ENCODE measurements at places on chromosomes 5 and 9.
A peak's percentile ranks its signal among the peaks of the same experiment; 100 is the strongest.

- peak; percentile 15 for DNase-seq
Measured at GRCh38 chr5:25488119-25488518, 843.3 kb upstream of the CDH10 start.

DNA sequence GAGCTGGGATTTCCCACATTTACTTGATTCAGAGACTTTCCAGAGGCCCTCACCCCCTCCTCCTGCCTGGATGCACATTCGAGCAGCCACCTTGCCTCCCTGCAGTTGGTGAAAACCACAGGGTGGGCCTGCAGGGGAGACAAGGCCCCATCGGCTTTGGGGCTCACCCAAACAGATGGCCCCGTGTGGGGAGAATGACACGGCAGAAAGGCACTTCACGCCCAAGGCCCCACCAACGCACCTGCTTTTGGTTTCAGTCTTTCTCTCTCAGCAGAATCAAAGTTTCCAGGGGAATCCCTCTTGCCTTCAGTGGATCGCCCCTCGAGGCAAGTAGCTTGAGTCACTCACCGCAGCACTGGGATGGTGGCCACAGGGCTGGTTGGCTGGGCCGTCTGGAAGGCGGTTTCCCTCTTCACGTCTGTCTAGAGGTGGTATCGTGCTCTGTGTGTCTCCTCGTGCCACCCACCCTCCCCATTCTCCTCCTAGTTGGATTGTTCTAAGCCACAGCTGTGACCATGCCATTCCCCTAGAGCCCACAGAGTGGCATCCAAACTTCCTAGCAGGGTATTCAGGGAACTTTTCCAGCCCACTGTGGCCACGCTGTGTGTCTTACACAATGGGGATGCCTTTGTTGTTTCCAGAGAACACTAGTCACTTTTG is 31.8 kb downstream of the SEC61B start:
- DNase-seq: no peak

DNA sequence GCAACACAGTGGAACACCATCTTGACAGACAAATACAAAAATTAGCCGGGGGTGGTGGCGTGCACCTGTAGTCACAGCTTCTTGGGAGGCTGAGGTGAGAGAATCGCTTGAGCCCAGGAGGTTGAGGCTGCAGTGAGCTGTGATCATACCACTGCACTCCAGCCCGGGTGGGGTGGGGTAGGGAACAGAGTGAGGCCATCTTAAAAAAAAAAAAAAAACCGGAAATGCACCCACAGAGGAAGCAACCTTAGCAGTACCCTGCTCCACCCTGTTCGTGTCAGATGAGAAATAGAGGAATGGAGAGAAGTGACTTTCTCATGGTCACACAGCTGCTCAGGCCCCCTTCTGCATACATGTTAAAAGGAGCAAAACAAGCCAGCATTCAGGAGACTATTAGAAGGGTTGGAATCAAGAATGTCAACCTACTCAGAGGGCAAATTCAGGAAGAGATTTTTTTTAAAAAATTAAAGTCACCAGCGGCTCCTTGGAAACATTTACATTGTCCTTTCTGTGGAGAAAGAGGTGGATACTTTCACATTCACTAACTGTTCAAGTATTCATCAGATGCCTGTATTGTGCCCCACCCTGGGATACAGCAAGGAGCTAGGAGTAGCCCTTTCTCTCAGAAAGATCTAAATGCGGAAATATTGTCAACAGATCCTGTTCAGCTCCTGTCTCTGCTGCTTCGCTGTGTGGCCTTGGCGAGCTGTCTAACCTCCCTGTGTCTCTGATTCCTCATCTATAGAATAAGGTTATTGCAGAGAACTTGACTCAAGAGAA is 41.0 kb downstream of the CYFIP2 start:
- no peak for DNase-seq

- DNase-seq: no peak
Measured at GRCh38 chr5:136213919-136214493, 21.0 kb upstream of the SMIM32 start.

DNA sequence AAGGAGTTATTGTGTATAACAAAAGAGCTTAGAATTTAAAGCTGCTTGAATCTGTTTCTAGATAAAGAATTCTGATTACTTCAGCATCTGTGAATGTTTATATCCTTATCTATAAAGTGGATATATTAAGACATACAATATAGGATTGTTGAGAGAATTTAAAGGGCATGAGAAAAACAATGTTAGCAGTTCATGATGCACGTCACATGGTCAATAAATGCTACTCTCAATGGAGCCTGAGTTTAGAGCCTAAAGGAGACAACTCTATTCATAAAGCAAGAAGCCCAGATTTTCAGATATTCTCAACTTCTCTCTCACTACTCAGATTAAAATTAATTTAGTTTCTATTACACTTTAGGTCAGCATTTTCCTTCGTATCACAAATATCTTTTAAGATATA is 666.7 kb upstream of the CDH18 start:
- no peak for DNase-seq

GRCh38 chr9:1050125-1050895 is at the start of gene DMRT2:
DMRT2 (plus strand) TSS chr9:1050357; CDS start chr9:1051614, 1,257 bp downstream.
- DNase-seq: peak; percentile 80

GRCh38 chr5:121151534-121151933 is 687.4 kb downstream of the PRR16 start:
- no peak for DNase-seq

GRCh38 chr5:121758615-121759014 is 93.1 kb upstream of the FTMT start:
- DNase-seq: no peak

DNA sequence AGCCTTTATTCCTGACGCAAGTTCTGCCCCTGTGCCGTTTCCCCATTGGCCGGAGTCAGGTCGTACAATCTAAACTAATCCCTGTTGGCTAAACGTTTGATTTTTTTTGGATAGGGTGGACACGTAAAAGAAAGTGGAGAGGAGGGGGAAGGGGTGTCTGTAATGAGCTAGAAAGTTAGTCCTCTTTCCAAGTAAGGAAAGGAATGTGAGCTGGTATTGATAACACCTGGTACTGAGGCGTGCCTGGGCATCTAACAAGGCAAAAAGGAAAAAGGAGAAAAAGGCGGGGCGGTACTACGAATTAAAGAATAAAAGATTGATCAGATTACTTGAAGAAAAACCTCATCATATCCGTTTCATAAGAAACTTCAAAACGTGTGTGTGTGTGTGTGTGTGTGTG is 665.2 kb downstream of the ANXA1 start:
- DNase-seq: no peak

- no peak for DNase-seq
Measured at GRCh38 chr5:114948986-114949621, 220.6 kb downstream of the TRIM36 start.

GRCh38 chr9:131697097-131697496 is 42.8 kb downstream of the RAPGEF1 start:
- DNase-seq: peak; percentile 81

- DNase-seq: no peak
Measured at GRCh38 chr9:86230858-86231257, 28.6 kb downstream of the C9orf153 start.

- DNase-seq: peak; percentile 40
Measured at GRCh38 chr9:99181621-99182020, 40.1 kb downstream of the ALG2 start.

- DNase-seq: no peak
Measured at GRCh38 chr9:106620866-106621265, 242.1 kb upstream of the ZNF462 start.

DNA sequence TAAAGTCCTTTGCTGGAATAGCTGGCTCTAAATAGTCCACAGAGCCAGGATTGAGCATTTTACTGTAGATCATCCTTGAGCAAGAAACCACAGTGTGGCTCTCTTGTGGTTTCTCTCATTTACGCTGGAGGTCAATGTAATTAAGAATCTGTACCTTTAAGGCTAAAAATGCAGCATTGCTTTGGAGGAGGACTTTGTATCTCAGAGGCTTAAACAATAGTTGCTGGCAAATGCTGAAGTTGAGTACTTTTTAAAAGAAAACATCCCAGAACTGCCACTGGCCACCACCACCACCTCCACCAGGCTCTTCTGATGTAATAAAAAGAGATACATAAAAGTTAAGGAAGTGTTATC is 177.3 kb upstream of the ADAMTSL1 start:
- DNase-seq: no peak

- no peak for DNase-seq
Measured at GRCh38 chr5:177444106-177445051, 2.2 kb upstream of the PRR7 start.

GRCh38 chr5:148860599-148860998 is 34.2 kb downstream of the ADRB2 start:
- no peak for DNase-seq

DNA sequence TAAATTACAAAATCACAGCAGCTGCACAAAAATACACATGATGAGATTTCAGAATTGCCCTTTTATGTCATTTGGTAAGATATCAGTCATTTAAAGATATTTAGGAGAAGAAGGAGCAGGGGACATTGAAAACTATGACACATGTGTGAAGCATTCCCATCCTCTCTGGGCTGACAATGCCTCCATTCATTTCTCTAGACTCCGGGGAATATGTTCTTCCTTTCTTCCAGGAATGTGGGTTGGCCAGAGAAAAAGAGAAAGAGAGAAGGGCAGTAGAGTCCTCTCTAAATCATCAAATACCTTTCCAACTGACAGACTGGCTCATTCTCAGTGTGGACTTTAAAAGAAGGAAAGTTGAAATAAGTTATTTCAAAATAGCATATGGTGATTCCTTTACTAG is 205.6 kb upstream of the ADAMTSL1 start:
- DNase-seq: peak; percentile 83

DNA sequence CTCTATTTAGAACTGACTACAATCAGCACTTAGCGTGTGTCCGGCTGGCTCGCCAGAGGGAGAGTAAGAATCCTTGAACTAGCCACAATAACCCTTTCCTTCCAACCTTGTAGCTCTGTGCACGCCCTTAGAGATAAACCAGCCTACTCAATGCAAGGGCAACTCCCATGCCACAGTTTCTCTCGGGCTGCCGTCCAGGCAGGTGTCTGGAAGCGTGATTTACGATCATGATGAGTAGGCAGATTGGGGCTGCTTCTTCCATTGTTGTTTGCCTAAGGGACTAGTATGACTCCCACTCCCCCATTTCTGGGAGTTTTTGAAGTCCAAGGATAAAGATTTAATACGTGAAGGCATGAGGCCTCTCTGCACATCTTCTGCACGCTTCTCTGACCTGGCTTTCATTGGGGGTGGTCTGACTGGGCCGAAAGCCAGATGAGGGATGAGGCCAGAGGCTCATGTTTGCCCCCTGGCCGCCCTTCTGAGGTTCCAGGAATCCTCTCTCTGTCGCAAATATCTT is 134.0 kb upstream of the MYO10 start:
- peak; percentile 84 for DNase-seq

DNA sequence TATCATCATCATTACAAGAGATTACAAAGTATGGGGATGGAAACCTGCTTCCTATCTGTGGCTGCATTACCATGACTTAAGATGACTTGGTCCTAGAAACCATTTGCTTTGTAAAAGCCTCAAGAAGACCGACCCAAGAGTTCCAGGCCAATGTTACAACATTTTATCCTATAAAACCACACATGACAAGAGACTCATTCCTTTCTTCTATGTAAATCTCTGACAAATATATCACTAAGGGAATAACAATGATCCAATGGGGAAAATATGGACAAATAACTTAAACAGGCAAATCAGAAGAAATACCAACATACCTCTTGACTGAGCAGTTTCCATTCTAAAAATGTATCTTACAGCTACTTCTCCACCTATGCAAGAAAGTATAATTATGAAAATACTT is 44.3 kb upstream of the VPS13A start:
- no peak for DNase-seq

DNA sequence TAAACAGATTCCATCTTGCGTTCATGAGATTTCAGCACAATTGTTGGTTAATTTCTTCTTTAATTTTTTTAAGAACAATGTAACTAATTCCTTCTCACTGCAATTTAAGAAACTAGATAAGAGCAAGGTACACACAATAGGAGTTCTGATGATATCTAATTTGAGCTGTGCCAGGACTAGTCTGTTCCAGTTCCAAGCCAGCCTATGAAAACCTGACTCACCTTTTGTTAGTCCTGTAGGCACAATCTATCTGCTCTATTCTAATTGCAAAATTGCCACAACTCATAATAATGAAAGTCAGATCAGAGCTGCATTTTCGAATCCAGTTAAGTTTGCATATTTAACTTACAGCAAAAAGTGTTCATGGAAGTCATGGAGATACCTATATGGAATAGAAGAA is 494.1 kb upstream of the TUSC1 start:
- no peak for DNase-seq

DNA sequence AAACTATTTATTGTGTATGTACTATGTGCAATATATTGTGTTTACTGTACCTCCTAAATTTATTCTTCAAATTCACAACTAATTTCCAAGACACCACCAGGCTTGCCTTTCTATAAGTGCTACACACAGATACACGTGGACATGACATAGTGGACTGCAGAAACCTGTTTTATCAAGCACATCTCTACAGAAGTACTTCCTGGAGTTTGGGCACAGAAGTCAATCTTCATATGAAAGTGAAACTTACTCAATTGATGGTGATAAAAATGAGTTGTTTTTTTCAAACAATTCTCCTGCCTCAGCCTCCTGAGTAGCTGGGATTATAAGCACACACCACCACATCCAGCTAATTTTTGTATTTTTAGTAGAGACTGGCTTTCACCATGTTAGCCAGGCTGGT is 57.6 kb downstream of the NLN start:
- DNase-seq: no peak

DNA sequence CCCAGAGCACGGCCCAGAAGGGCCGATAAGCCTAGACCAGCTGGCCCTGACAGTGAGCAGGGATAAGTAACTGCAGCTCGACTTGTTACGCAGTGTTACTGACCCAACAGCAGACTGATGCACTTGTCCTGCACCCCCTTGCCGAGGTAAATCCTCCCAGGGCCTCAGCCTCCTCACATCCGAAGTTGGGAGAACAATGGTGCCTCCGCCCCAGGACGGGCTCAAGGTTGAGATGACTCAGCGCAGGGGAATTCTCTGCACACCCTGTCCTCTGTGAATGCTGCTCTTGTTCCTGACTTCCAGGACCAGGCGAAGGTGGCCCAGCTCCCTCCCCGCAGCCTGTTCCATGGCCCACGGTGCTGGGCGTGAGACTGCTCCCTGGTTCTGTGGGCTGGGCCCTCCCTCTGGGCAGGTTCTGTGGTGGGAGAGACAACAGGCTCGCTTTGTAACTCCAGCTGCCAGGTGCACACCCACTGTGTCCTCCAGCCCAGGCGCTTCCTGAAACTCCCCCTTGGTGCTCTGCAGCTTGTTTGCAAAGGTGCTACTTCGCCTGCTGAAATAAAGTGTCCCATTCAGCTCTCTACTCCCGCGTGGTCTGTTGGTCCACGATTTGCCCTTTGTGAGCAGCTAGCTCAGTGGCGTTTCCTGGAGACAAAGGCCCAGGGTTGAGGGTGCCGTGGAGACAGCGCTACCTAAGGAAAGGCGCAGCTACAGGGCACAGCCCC is 40.1 kb upstream of the SLC6A19 start:
- DNase-seq: no peak

- DNase-seq: no peak
Measured at GRCh38 chr5:21140987-21141386, 1153.0 kb upstream of the CDH18 start.

- DNase-seq: no peak
Measured at GRCh38 chr9:136533775-136534157, 12.1 kb downstream of the NOTCH1 start.

- DNase-seq: peak; percentile 64
Measured at GRCh38 chr9:72363908-72364678, 915 bp downstream of the ZFAND5 start.

GRCh38 chr5:133957591-133957990 is 10.8 kb downstream of the C5orf15 start:
- no peak for DNase-seq

- DNase-seq: no peak
Measured at GRCh38 chr9:123324767-123325183, 31.2 kb upstream of the CRB2 start.

- no peak for DNase-seq
Measured at GRCh38 chr5:139481580-139482049, 943 bp downstream of the STING1 start.

Data from kidney glomerular epithelial cell (primary cell).